Cardiac fibroblast (primary cell): ENCODE measurements at places on chromosomes 7 and 10.

DNA sequence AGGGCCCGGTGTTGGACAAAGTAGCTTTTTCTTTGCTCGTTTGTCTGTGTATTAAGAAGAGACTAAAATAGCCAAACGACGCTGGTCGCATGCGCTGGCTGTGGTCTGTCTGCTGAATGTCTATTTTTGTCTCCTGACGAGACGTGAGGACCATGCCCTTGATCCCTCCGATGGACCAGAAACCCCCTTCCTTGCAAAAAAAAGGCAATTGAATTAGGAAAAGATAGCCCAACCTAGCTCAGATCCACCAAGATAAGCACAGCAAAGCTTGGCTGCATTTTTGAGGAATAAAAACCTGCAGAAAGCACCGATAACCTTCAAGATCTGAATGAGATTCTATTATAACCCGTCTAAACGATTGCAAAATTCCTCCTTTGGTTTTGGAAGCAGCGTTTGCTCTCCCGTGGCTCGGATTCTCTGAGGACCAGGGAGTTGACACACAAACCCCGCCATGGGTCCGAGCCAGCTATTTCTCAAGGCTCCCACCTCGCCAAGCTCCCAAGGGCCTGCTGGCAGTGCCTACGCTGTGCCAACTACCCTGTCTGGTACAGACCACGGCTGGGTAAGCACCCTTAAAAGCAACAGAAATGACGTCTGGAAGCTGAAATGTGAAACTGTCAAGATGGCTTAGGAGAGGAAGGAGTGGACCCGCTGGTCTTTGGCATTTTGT is 17.7 kb upstream of the TTYH3 start:
- peak; percentile 38 for DNase-seq

GRCh38 chr10:125281091-125281490 is 120.7 kb upstream of the CTBP2 start:
- no peak for DNase-seq

GRCh38 chr10:110568055-110568735 is 700 bp downstream of the SMC3 start:
- peak; percentile 29 for DNase-seq

- peak; percentile 39 for DNase-seq
Observed at GRCh38 chr7:44486693-44487092, 3.8 kb downstream of the NUDCD3 start.

DNA sequence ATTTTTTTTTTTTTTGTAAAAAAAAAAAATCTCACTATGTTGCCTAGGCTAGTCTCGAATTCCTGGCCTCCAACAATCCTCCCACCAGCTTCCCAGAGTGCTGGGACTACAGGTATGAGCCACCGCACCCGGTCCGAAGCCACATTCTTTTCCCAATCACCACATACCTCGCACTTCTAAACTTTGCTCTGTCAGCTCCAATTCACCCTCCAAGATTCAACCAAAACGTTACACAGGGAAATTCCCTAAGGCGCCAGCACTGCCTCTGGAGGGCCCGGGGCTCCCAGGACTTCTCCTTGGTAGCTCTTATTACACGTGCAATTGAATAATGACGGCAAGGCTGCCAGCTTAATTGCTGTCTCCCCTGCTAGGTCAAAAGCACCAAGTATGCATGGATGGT is 10.3 kb upstream of the DNAAF5 start:
- DNase-seq: no peak

DNA sequence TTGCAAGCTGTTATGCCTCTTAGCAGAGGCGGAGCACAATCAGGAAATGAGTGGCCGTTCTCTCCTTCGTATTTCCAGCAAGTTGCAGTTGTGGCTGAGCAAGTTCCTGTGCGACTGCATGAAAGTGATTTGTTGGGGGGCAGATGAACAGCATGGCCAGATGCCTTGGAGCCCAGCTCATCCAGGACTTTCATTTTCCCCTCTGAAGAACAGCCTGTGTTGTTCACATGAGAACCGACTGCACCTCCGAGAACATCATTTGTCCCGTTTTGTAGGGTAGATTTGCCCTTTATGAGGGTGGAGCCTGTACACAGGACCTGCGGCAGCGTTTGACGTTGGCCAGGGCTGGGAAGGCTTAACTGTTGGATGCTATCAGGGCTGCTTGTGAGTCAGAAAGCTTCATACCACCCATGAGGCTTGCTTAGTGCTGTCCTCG is 4.4 kb downstream of the BAG3 start:
- DNase-seq: peak; percentile 86

DNA sequence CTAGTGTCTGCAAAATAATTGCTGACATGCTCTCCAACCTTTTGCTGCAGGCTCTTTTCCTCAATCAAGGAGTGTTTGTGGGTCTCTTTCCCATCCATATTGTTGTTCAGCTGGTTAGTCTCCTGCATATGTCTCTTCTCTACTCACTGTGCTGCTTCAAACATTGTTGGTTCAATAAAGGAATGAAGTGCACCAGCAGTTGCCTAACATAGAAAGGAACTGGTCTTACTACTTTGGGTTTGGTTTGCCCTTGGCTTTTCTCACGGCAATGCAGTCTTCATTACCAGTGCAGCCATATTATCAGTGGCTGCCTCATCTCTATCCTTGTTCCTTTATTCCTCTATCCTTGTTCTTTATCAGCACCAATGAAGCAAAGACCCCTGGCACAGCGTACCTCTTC is 169.7 kb upstream of the TPK1 start:
- DNase-seq: no peak

DNA sequence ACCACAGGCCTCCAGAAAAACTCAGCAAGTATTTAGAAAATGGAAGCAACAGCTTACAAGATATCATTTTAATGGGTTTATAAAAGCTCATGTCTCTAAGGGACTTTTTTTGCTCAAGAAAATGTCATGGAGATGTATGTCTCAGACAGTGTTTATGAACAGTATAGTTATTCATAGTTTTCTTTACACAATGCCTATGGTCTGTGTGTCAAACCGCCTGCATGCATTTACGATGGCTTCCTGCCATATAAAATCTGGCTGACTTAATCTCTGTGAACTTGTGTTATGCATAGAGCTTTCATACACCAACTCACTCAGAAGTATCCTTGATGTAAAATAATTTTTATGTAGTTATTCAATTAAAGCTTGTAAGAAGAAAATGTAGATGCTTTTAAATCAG is 1314.2 kb upstream of the LRRTM3 start:
- peak; percentile 33 for DNase-seq

- DNase-seq: no peak
Observed at GRCh38 chr7:40874756-40875155, 740.0 kb downstream of the SUGCT start.

DNA sequence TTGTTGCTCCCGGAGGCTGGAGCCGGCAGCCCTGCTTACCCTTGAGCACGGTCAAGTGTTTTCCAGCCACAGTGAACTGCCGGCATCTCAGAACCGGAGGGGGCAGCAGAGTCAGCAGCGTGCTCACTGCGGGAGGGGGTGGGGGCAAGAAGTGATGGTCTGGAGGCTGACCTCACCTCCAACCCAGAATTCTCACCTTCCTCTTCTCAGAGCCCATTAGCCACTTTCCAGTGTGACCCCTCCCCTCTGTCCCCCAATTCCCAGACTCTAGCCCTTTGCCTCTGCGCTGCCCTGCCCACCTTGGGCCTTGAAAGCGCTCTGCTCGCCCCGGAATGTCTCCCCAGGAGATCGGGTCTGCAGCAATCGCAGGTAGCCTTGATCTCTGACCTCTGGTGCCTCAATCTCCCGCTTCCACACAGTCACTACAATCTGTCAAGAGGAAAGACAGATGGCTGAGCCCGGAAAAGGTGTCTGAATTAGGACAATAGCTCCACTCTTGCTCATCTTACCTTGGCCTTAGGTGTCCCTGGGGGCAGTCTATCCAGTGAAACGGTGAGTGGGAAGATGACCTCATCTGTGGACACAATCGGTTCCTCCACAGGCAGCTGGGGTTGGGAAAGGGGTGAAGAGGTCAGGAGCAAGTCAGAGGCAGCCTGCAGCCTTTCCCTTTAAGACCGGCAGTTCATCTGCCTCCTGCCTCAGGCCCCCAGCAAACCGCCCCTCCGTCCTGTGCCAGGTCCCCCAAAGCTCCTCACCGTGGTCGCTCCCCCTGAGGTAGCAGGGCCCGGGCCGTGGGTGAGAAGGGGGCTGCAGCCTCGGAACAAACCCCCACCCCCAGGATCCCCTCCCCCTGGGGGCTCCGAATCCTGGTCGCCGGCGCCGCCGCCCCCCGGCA is 942 bp downstream of the TRAPPC14 start:
- DNase-seq: peak; percentile 78

GRCh38 chr10:650886-651615 is 38.4 kb downstream of the DIP2C start:
- no peak for DNase-seq

GRCh38 chr7:108118959-108119358 is 11.2 kb downstream of the LAMB4 start:
- no peak for DNase-seq
